Activated T-helper 17 cell treated with anti-CD3 and anti-CD28 coated beads, Interleukin-2, amount 50 U/mL, for 72 hours (primary cell): ENCODE measurements at places on chromosomes 5 and 9.

DNA sequence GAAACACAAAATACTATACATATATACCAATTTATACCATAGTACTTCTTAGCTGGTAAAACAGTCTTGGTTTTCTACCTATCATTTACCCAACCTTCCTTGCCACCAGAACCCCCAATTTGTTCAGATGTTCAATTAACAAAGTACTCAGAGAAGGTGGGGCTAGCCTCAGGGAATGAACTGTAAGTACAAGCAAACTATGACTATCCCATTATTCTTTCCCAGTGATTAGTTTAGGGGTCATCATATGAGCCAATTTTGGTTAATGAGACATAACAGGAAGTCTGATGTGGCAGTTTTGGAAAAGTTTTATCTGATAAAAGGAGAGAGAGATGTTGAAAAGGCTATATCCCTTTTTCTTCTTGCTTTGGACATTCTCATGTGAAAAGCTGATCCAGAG is 125.8 kb downstream of the DTWD2 start:
- no peak for ATAC-seq

DNA sequence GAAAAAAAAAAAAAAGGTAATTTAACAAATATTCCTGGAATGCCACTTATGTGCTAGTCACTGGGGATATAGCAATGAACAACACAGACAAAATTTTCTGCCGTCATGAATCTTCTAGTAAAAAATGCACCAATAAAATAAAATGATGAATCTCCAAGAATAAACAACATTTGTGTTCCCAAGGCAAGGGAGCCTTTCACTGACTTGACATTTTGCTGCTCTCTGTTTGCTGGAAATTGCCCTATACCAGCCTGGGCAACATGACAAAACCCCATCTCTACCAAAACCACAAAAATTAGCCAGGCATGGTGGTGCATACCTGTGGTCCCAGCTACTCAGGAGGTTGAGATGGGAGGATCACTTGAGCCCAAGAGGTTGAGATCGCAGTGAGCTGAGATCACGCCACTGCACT is 64.5 kb upstream of the ERBIN start:
- ATAC-seq, result no peak

GRCh38 chr5:42944989-42945388 is 95.1 kb downstream of the ANXA2R start:
- ATAC-seq, result no peak

GRCh38 chr9:130034570-130034969 is 8.4 kb downstream of the FNBP1 start:
- peak; percentile 53 for ATAC-seq

- ATAC-seq, result no peak
Observed at GRCh38 chr9:2424619-2425033, 197.0 kb upstream of the VLDLR start.

- ATAC-seq, result no peak
Observed at GRCh38 chr5:154159343-154159742, 31.2 kb upstream of the GALNT10 start.

GRCh38 chr9:21711504-21711903 is 90.9 kb upstream of the MTAP start:
- ATAC-seq, result peak; percentile 73

GRCh38 chr9:136685790-136686533 is 1.3 kb downstream of the AGPAT2 start:
- no peak for ATAC-seq

DNA sequence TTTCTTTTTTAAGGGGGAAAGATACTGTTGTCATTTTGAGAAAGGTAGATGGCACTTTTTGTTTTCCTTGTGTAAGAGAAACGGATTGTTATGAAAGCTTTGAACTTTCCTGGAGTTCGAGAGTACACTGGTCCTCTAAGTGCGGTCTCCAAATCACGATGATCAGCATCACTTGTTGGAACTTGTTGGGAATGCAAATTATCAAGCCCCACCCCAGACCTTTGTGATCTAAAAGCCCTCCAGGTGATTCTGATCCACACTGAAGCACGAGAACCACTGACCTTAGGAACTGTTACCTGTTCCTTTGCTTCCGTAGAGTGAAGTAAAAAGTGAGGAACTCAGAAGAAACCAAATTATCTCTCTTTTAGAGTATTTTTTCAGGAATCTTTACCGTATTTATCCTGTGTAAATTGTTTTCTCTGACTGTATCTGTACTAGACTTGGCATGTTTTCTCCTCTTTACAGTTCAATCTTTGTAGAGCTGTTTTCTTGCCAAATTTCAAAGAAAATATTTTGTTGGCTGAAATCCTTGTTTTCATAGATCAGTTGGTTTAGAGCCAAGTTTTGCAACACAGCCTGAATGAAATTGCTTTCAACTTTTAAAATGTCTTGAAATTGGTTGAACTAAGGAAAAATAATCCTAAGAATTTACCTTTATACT is 4.0 kb downstream of the MAT2B start:
- no peak for ATAC-seq

GRCh38 chr5:105168806-105169205 is 1606.2 kb upstream of the NUDT12 start:
- ATAC-seq, result no peak

DNA sequence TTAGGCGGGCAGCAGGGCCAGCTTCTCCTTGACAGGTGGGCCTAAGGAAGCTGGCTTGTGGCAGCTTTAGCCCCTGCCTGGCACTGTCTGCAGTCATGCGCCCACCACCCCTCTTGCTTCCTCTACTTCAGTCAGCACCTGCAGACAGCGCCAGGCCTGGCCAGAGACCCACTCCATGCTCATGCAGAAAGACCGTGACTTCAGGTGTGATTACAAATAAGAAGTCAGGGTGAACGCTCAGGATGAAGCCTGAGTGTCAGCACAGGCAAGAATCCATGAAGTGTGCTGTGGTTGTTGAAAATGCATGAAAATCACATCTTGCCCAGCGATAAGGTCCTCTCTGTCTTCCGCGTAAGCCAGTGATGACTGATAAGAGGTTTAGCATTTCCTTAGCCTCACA is 3.4 kb downstream of the CSF2 start:
- ATAC-seq, result no peak

GRCh38 chr9:114518599-114519022 is 13.3 kb upstream of the WHRN start:
- no peak for ATAC-seq

- ATAC-seq, result no peak
Observed at GRCh38 chr5:141349917-141350619, at the start of gene PCDHGB1. Gene PCDHGB1 (plus strand): TSS chr5:141350099. CDS start chr5:141350261, 162 bp downstream.

GRCh38 chr5:72245951-72246532 is 74.0 kb downstream of the MRPS27 start:
- no peak for ATAC-seq

DNA sequence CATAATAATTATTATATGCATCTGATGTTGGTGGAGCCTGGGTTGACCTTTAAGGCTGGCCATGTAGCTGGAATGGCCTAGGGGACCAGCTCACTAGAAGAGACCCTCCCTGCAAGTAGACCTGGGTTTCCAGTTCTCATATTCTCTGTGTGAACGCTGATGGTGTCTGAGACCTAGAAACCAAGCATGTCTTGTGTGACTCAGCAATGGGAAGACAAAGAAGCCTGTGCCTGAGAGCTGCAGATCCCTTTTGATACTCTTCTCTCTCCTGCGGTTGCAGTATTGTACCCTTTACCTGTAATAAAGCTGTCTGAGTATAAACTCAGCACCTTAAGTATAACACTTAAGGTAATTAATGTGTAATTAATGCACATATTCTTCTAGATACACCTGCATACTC is 22.2 kb downstream of the C9orf152 start:
- no peak for ATAC-seq

DNA sequence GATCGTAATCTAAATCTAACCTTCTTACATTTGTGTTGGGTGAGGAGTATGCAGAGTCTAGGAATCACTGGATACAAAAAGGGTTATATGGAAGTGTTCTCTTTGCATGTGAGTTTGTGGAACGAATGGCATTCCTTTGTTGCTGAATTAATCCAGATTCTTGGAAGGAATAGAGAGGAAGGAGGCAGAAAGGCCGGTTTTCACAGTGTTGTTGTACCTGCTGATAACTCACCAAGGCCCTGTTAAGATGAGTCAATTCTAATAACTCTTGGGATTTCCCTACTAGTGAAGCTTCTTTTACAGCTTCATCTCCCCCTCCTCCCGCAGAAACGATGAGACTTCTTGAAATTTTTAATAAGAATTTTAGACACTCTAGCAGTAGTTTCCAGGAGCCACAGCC is 84.0 kb downstream of the ZSWIM6 start:
- ATAC-seq, result peak; percentile 81

DNA sequence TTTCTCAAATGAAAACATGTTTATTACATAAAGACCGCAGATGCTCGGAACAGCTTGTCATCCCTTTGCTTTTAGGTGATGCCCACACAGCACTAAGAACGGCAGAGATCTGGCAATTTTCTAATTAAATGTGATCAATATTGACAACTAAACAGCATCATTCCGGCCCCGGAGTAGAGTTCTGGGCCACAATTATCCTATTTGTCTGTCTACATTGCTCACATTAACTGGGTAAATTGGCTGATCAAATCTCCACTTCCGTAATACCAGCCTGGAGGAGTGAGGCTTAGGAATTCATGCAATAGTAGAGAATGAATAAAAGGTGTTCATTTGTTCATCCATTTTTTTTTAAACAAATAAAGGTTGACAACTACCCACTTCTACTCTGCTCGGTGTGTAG is 245.1 kb upstream of the C9orf72 start:
- no peak for ATAC-seq

DNA sequence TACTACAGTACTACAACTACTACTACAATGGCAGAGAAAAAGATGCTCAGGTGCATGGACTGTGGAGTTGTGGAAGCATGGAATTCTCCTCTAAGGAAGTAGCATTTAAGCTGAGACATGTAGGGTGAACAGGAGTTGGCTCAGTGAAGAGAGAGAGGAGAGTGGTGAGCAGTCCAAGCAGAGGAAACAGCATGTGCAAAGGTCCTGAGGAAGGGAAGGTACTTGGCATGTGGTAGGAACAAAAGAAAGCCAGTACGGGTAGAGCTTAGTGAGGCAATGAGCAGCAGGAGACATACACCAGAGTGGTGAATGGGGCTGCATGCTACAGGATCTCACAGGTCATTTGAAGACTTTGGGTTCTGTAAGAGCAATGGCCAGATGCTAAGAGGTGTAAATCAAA is 41.4 kb upstream of the GLRA1 start:
- no peak for ATAC-seq

DNA sequence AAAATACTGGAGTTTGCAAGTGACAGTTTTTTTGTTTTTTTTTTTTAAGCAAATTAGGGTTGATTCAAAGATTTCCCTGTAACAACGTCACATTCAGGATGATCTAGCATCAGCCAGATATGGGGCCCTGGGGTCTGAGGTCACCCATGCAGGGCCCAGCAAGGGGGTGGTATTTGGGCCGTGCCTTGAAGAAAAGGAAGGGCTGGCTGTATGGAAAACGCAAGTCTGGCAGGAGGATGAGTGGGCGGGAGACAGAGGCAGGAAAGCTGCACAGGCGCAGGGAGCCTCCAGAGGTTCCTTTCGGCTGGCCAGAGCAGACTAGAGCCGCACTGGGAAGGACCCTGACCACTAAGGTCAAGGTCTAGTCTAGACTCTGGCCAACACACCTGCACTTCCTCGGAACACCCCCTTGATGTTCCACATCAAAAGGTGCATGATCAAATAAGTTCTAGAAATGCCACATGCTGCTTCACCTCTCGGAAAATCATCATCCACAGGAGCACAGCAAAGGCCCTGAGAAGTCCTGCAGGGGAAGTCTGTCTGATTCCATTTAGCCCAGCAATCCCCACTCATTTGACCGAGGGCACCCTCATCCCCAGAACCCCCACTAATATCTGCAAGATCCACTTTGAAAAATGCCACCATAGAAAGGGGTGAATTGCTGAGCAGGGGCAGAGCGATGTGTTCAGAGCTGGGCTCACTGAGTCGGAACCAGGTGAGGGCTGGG is 21.1 kb upstream of the CPLX2 start:
- ATAC-seq, result no peak

GRCh38 chr9:69572611-69573010 is 99.6 kb downstream of the APBA1 start:
- no peak for ATAC-seq

DNA sequence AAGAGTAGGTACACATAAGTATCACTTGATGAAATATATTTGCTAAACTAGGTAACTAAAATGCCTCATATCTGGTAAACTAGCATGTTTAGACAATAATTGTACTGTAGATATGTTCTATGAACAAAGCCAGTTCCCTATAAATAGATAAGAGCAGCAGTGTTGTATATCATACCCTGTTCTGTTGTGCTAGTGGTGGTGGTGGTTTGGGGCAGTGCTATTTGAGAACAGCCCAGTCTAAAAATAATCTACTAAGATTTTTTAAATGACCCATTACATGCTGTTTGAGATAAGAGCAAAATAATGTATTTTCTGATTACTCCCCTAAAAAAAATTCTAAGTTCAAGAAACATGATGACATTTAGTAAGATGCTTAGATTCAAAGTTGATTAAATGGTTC is 829.2 kb upstream of the DMAC1 start:
- ATAC-seq, result no peak

GRCh38 chr5:72956324-72957140 is 691 bp downstream of the FCHO2 start:
- peak; percentile 54 for ATAC-seq

DNA sequence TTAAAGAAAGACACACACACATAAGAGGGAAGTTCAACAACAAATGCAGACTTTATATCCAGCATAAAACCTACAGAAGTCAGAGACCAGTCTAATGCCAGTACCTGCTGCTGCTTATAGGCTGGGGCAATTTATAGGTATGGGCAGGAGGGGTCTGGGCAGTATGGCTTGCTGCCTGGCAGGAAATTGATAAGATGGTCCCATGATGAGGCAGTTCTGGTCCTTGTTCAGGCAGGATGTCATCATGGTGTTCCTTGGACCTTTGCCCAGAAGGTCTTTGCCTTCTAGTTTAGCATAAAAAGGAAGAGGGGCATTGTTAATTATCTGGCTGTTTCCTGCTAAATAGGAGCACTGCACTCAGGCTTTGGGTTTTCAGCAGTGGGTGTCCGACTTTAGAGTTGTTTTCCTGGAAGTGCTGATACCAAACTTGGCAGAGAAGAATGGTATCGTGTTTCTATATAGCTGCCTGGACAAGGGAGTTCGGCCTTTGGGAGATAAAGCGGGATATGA is 10.4 kb upstream of the PDCD1LG2 start:
- no peak for ATAC-seq

DNA sequence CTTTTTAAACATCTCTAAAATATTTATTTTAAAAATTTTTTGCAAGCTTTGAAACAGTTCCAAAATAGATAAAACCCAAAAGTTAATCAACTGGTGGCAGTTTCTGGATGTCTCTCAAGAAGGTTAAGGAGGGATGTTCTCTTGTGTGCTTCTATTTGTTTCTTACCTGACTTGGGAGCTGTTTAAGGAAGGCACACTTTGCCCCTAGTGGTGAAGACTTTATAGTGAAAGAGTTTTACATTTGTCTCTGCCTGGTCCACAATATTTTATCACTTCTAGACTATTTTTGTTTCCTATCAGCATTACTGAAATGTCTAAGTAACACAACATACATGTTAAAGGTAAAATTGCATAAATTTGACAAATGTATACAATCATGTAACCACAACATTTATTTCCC is 552.8 kb downstream of the SEMA5A start:
- no peak for ATAC-seq

- ATAC-seq, result no peak
Observed at GRCh38 chr5:16983972-16984371, 47.9 kb upstream of the MYO10 start.
